ENCODE measurements at places on chromosomes 11 and 22. TPM values are rescaled to one million over a fixed set of nuclear protein-coding genes. Genes with fewer than 3 reads are reported as not detected.

MISFA gene
- total RNA-seq = 3.2 TPM

GRCh38 chr11:5505363-5506048 is 4.3 kb downstream of the UBQLN3 start:
- peaks cover 10% of the 10 kb centered on the region for H3K4me1 ChIP-seq
- no peaks in the 10 kb centered on the region for H3K27me3 ChIP-seq
- peaks cover 4% of the 10 kb centered on the region for H3K36me3 ChIP-seq

DNA sequence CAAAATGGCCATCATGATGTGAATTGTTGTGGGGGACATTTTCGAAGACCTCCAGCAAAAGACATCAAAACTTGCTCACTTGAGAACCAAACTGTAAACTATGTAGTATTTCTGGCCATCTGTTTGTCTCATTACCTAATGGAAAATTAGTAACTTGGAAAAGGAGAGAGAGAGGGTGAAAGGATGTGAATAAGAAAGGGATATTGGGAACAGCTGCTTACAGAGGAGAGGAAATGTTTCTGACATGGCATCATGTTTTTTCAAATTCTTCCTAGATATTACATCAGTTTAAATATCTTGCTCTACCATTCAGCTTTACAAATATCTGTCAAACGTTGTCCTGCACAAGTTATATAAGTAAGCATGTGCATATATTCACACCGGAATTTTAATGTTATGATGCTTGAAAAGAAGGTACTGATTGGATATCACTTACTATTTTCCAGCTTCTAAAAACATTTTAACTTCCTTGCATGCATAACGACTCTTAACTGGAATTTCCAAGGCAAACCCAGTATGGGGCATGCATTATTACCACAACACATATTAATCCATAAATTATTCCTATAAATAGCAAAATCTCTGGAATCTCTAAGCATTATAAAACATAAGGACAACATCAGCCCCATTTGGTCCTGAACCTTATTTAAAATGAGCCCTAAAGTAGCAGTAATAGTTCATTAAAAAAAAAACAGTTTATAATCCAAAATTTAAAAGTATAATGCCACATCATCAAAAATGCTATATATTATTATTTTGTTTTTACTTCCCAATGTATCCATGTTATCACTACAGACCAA is 20.0 kb downstream of the GUCY1A2 start:
- H3K4me1 ChIP-seq = no peaks in the 10 kb centered on the region
- DNase-seq = no peak
- no peak overlapping the region for H3K4me3 ChIP-seq
- H3K36me3 ChIP-seq = no peaks in the 10 kb centered on the region

- no peak overlapping the region for H3K27ac ChIP-seq
- no peak overlapping the region for H3K4me3 ChIP-seq
- no peaks in the 10 kb centered on the region for H3K36me3 ChIP-seq
- H3K27me3 ChIP-seq = peaks cover 48% of the 10 kb centered on the region
- no peaks in the 10 kb centered on the region for H3K4me1 ChIP-seq
Observed at GRCh38 chr11:124078591-124078990, 36.7 kb upstream of the VWA5A start.

DNA sequence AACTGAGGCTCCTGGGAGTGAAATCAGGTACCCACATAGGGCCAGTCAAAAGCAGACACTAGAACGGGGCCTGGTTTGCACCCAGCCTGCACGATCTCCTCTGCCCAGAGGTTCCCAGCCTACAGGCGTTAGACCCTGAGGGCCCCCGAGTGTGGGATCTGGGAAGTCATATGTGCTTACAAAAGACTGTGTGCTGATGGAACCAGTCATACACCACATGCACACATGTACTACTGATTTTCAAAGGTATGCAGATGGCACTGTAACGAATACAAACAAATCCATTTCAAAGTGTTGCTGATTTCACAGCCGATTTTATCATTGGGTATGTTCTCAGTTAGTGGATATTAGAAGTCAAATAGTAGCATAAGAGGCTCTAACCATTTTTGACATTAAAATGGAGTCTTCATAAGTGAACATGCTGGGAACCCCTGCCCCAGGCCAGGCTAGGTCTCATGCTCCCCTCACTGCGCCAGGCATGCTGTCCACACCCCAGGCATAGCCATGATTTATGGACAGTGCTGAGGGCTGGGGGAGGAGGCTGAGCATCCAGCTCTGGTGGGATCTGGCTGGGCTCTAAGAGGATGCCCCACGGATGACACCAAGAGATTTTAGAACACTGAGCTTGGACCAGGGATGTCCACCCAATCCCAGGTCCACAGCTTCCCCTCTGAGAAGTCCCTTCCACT is 38.6 kb upstream of the LRRC32 start:
- no peak for DNase-seq
- no peaks in the 10 kb centered on the region for H3K36me3 ChIP-seq
- H3K27me3 ChIP-seq = no peaks in the 10 kb centered on the region
- no peaks in the 10 kb centered on the region for H3K4me1 ChIP-seq

DNA sequence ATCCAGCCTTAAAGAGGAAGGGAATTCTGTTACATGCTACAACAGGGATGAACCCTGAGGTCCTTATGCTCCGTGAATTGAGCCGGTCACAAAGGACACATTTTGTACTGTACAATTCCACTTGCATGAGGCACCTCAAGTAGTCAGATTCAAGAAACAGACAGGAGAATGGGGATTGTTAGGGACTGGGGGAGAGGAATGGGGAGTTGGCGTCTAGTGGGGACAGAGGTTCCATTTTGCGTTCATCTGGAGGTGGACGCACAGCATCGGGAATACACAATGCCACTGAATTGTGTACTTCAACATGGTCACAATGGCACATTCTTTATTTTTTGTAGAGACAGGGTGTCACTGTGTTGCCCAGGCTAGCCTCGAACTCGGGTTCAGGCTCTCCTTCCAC is 14.1 kb downstream of the TBX1 start:
- DNase-seq = no peak
- H3K27me3 ChIP-seq = no peaks in the 10 kb centered on the region
- no peak overlapping the region for H3K27ac ChIP-seq
- no peaks in the 10 kb centered on the region for H3K36me3 ChIP-seq
- no peaks in the 10 kb centered on the region for H3K4me1 ChIP-seq

All from HCT116 (cell line).